Erythroblast (primary cell): ENCODE measurements at places on chromosomes 2 and 18.

- DNase-seq, result peak; percentile 83
Observed at GRCh38 chr2:180980943-180981911, 822 bp downstream of the UBE2E3 start.

DNA sequence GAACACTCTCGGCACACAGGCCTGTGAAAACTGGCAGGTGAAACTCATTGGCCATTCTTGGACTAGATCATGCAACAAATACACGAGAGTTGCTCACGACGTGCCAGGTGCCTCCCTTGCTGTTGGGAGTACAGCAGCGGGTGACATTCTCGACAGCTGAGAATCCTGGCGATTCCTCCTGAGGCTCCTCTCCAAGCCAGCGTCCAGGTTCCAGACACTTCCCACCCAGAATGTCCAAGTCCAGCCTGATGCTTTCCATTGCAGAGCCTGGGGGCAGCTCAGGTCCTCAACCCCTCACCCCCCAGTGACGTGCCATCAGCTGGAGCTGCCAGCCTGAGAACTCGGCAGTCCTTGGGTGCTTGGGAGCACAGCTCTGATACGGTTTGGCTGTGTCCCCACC lies 124.2 kb downstream of the PXDN start:
- no peak for DNase-seq

GRCh38 chr2:239561446-239562001 lies 160.7 kb upstream of the HDAC4 start:
- DNase-seq, result no peak

DNA sequence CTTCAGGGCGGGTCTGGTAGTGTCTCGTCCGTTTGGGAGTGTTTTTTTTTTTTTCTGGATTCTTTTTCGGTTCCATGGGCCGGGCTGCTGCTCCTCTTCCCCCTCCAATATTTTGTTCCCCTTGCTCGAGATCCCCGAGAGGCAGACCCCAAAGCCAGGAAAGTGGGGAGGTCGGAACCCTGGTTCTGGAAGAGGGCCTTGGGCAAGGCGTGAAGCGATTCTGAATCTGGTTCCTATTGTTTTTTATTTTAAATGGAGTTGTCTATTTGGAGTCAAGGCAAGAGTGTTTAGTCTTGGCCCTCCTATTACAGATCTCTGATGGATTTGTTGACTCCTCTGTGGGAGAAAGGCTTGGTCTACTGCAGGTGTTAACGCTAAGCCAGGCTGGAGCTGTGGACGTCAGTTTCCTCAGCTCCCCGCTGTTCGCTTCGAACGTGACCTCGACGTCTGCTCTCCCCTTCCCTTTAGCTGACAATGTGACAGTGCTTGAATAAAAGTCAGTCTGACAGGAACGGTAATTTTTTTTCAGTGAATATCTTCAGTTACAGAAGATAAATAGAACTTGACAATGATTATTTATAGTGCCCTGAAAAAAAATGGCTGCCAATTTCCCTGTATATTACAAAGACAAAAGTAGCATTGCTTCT lies 683 bp upstream of the DNAJC27 start:
- peak; percentile 79 for DNase-seq
